ENCODE measurements at places on chromosomes 1 and 21.

- DNase-seq = no peak
These were observed 51.3 kb downstream of the AKT3 start for GRCh38 chr1:243798726-243799125.

DNA sequence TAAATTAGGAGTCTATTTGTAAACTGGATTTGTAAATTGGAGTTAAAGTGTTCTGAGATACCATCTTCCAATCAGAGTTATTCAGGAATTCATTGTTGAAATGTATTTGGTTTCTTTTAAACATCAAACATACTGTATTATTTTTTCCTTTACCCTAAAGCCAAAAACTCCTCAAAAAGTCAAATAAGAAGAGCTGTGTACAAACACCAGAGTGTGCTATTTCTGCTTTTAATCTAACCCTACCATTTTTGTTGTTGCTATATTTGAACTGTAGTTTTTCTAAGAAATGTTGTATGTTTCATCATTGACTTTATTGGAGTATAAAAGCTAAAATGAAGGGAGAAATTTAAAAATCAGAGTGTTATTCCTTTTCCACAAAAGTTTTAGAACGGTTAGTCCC is 35.8 kb downstream of the SLC30A7 start:
- no peak for DNase-seq

DNA sequence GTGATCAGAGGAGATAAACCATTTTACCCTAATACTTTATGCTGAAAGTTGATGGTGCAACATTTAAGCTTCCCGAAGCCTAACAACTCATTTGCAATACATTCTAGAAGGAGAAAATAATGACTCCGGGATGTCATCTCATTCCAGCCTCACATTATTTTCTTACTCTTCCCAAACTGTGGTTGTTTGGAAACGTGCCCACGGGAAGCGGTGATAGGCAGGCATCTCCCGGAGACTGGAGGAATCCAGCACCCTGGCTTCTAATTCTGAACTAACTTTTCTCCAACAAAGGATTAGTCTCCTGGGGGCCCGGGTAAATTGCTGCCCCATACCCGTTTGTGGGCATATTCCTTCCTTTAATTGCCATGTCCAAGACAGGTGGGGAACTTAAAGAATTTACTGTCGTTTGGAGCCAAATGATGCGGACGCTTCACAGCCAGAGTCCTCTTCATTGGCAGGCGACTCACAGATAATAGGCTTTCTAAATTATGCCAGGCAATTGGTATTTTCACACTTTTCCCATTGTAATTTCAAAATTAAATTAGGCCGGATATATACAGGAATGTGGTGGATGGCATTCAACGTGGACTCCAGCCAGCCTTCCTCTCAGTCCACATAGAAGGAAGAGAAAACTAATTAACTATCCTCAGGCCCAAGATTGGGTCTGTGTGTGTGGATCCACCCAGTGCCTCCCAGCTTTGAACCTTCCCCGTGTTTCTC is 278.1 kb downstream of the AJAP1 start:
- DNase-seq = no peak

- DNase-seq = no peak
These were observed 2.4 kb upstream of the FAM110D start for GRCh38 chr1:26156285-26157038.

DNA sequence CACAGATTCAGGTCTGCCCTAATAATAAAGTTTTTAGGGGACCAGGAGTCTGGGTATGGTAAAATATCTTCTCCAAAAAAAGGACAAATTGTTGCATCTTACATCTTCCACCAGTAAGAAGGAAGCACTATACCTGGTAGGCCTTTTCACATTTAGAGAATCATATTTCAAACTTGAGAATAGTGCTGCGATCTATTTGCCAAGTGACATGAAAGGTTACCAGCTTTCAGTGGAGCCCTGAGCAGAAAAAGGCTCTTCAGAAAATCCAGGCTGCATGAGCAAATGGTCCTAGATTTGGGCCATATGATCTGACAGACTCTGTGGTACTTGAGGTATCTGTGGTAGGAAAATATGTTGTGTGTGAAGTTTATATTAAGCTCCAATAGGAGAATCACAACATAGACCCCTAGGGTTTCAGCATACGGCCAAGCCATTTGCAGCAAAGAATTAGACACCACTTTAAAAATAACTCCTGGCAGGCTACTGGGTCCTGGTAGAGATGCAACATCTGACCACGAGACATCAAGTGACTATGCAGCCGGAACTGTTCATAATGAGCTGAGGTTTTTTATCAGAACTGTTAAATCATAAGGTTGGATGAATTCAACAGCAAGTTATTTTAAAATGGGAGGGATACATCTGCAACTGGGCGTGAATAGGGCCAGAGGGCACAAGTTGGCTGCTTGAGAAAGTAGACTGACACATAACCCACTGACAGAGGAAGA is 38.6 kb upstream of the CCDC190 start:
- no peak for DNase-seq

DNA sequence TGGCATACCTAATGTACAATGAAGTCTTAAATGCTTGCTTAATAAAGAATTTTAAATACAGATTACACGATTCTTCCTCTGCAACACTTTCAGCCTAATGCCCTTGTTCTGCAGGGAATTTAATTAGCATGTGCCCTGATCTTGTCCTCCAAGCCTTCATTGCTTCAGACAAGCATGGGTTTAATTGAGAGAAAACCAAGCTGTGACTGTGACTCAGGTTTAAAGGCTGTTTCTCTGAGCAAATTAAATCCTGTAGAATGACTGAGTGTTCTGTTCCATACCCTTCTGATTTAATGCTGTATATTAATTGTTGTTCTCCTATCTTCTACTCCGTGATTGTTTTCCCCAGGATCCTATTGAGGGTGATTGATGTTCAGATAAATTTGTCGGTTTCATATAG is 269.0 kb upstream of the PRMT6 start:
- DNase-seq = no peak

DNA sequence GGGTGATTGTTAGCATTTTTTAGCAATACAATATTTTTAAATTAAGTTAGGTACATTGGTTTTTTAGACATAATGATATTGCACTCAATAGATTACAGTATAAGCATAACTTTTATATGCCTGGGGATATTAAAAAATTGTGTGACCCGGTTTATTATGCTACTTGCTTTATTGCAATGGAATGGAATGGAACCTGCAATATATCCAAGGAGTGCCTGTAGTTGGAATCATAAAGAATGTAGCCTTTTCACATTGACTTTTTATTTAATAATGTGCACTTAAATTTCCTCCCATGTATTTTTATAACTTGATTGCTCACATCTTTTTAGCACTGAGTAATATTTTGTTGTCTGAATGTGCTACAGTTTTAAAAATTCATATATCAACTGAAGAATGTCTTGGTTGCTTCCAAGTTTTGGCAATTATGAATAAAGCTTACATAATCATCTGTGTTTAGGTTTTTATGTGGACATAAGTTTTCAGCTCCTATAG is 49.2 kb downstream of the CAMSAP2 start:
- no peak for DNase-seq

DNA sequence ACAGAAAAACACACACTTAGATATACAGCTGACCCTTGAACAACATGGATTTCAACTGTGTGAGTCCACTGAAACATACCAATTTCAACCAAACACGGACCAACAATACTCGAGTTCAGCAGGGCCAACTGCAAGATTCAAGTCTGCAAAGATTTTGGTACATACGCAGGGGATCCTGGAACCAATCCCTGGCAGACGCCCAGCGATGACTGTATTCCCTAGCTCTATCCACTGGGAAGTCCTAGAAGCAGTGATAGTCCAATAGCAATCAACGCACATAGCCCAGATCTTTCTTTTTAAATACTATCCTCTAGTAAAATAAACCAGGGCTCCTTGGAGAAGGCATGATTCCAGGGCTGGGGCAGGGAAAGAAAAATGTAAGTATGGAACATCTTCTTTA is 9.0 kb downstream of the DDX59 start:
- no peak for DNase-seq

DNA sequence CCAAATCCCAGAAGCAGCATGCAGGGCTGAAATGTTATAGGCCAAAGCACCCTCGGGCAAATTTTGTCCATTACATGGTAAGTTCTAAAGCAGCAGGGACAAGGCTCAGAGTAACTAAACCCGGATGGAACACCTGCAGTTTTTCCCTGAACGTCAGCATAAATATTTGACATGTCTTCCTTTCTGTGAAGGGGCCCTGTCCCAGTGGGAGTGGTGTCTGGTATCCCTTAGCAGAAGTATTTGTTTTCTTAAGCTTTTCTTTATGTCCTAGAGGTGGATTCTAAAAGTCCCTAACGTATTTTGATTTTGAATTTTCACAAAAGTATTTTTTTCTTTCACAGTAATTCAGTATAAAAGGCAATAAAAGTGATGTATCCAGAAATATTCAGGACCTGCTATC is 223.9 kb downstream of the ST6GALNAC3 start:
- no peak for DNase-seq

DNA sequence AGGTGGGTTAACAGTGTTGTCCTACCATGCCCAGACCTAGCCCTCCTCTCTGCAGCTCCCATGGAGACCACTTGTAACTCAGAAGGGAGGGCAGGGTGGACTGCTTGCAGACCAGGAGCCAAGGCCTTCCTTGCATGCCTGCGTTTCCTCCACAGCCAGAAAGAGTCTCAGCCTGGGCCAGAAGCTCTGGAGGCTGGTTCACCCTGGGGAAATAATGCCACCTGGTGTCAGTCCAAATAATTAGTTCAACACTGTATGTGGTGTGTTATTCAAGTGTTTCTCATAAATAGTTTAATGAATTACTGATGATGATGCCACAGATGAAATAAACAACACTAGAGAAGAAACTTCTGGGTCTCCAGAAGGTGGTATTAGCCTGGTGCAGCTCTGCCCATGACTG is 16.9 kb upstream of the VANGL1 start:
- no peak for DNase-seq

- DNase-seq = no peak
These were observed 280.2 kb downstream of the PTGER3 start for GRCh38 chr1:70767377-70767776.

DNA sequence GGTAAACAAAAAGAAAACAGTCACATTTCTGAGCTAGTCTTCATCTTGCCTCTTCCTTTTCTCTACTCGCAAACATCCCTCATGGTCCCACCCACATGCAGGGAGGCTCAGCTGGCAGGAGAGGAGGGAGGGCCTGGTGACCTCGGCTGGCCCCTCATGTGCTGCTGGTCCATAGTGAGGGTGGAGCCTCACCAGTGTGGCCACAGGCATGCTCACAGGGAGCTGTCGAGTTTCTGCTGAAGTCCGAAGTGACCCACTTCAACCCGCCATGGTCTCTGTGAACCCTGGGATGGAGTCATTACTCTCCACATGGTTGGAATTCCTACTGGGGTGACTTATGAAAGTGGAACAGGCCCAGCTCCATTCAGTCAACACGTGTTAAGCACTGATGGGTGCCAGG is 253.4 kb downstream of the RHOU start:
- no peak for DNase-seq

- no peak for DNase-seq
These were observed 273.8 kb upstream of the SNX7 start for GRCh38 chr1:98387701-98388100.

DNA sequence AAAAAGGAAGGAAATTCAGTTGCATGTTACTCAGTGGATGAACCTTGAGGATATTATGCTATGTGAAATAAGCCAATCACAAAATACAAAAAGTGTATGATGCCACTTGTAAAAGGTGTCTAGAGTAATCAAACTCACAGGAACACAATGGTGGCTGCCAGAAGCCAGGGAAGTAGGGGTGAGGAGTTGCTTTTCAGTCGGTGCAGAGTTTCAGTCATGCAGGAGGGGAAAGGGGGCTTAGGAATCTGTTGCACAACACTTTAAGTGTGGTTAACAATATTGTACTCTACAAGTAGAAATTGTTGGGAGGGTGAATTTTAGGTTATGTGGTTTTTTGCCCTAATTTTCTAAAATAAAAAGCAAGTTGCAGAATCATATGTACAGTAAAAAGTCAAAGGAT is 184.2 kb upstream of the RAB4A start:
- no peak for DNase-seq

DNA sequence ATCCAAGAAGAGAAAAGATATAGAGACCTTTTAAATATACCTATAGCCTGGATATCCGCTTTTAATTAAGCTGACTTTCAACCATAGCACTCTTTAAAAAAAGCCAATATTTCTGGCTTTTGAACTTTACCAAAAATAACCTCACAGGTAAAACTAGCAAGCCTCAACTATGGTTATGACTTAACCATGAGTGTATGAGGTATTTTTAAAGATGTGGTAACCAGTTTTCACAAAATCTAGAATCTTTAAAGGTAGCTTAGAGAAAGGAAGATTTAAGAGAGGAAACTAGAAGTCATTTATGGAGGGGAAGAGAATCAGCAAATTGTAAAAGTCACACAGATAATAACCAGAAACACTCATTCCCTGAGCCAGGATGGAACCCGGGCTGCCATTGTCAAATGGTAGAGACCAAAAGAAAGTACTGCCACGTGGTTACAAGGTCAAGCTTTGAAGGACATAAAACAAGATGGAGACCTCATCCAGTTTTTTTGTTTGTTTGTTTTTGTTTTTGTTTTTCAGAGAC is 288.4 kb upstream of the RGS18 start:
- no peak for DNase-seq

- DNase-seq = no peak
These were observed 25.5 kb upstream of the IL10 start for GRCh38 chr1:206797534-206798383.

- DNase-seq = no peak
These were observed 1.3 kb downstream of the ATXN7L2 start for GRCh38 chr1:109485001-109485400.

DNA sequence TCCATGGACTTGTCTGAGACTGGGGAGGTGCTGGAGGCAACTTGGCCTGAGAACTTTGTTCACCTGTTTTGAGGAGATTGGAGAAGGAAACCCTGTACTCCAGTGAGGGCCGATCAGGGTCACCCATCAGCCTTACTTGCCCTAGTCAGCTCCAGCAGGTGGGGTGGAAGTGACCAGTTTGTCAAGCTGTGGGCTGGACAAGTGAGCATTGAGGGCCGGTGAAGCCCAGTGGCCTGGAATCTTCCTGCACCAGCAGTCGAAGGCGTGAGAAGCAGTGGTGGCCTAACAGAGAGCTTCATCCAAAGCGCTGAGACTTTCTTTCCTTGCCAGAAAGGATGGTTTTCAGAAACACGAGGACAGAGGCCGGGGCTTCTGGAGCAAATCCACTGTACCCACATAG is 9.6 kb downstream of the SLC37A1 start:
- no peak for DNase-seq

- DNase-seq = no peak
These were observed 6.8 kb upstream of the KIF17 start for GRCh38 chr1:20724364-20725188.

DNA sequence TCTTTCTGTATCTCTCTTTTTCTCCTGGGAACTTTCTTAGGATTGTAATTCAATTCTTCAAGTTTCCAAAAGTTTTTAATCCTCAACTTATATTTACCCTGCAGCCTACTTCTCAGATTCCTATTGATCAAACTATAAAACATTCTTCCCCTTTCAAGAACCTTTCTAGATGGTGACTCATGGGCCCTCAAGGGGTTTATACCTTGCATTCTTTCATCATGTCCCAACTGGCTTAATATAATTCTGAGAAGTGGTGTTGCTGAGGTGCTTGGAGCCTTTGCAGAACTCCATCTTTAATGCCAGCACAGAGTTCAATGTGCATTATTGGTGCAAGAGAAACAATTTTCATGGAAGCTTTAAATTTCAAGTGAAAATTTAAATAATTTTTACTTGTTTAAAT is 273.4 kb downstream of the VAV3 start:
- DNase-seq = no peak

- no peak for DNase-seq
These were observed 143.2 kb downstream of the PBX1 start for GRCh38 chr1:164702216-164702615.

- no peak for DNase-seq
These were observed 17.4 kb upstream of the IFNAR2 start for GRCh38 chr21:33212159-33212851.

- no peak for DNase-seq
These were observed 356.4 kb upstream of the ESRRG start for GRCh38 chr1:217079584-217079983.
